Right lobe of liver (tissue), 6 donors: ENCODE measurements at places on chromosomes 4 and X.

GRCh38 chr4:89491761-89492160, 184.2 kb upstream of the GPRIN3 start:
- H3K27me3 ChIP-seq, result no peaks in the 10 kb centered on the region
- DNase-seq, result no peak
- H3K4me3 ChIP-seq, result no peak overlapping the region
- H3K36me3 ChIP-seq, result no peaks in the 10 kb centered on the region

GRCh38 chr4:23680671-23681518, 209.0 kb downstream of the PPARGC1A start:
- DNase-seq, result no peak
- no peak overlapping the region for H3K27ac ChIP-seq
- H3K4me3 ChIP-seq, result no peak overlapping the region
- no peaks in the 10 kb centered on the region for H3K4me1 ChIP-seq
- H3K27me3 ChIP-seq, result no peaks in the 10 kb centered on the region

DNA sequence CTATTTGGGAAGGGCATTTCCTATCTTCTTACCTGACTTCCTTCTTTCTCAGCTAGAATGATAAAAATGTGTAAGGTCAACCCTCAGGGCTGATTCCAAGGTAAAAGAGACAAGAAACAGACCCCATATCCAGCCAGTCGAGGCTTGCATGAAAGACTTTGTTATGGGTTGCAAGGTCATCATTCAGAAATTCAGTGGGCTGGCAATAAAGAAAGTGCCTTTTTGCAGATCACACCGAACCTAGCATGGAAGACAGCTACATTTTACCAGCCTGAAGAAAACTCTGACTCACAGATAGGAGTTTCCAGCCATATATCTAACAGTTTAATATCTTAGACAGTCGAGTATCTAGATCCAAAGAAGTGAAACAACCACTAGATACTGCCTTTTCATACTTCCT, 87.4 kb downstream of the PDGFC start:
- H3K27ac ChIP-seq, result no peak overlapping the region
- no peak for DNase-seq
- no peaks in the 10 kb centered on the region for H3K36me3 ChIP-seq
- H3K4me3 ChIP-seq, result no peak overlapping the region
- H3K27me3 ChIP-seq, result no peaks in the 10 kb centered on the region

- H3K27ac ChIP-seq, result peak overlapping the region; percentile 80
- DNase-seq, result peak; percentile 69
- no peaks in the 10 kb centered on the region for H3K27me3 ChIP-seq
- H3K36me3 ChIP-seq, result no peaks in the 10 kb centered on the region
These were observed 750 bp downstream of the TMEM129 start for GRCh38 chr4:1720163-1720983.

- H3K27me3 ChIP-seq, result no peaks in the 10 kb centered on the region
- H3K4me1 ChIP-seq, result no peaks in the 10 kb centered on the region
- H3K36me3 ChIP-seq, result no peaks in the 10 kb centered on the region
- H3K4me3 ChIP-seq, result no peak overlapping the region
- DNase-seq, result no peak
- no peak overlapping the region for H3K27ac ChIP-seq
These were observed 46.6 kb upstream of the HS6ST2 start for GRCh38 chrX:133005042-133005441.

DNA sequence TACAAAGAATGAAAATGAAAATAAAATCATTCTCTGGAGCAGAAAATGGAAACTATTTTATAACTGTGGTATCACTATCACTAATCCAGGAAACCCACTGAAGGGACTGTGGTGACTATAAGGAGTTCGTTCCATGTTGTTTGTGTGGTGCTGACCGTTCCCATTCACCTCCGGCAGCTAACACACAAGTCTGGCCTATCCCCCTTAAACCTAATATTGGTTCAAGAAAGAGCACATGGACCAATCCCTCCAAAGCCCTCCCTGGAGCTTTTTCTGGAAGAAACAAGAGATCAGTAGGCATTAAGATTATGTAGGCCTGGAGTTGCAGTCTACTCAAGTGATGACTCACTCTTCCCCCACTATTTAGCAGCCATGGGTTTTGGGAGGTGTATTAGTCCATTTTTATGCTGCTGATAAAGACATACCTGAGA, 25.9 kb upstream of the FAM241A start:
- no peaks in the 10 kb centered on the region for H3K36me3 ChIP-seq
- DNase-seq, result no peak
- H3K4me3 ChIP-seq, result no peak overlapping the region
- H3K4me1 ChIP-seq, result no peaks in the 10 kb centered on the region

- DNase-seq, result no peak
- no peak overlapping the region for H3K4me3 ChIP-seq
- H3K36me3 ChIP-seq, result no peaks in the 10 kb centered on the region
- peaks cover 6% of the 10 kb centered on the region for H3K4me1 ChIP-seq
These were observed 116.8 kb upstream of the SHISA3 start for GRCh38 chr4:42280327-42281095.

- peak; percentile 62 for DNase-seq
- H3K36me3 ChIP-seq, result no peaks in the 10 kb centered on the region
- H3K27me3 ChIP-seq, result no peaks in the 10 kb centered on the region
- H3K27ac ChIP-seq, result peak overlapping the region; percentile 98
These were observed 578 bp downstream of the CHIC2 start for GRCh38 chr4:54063737-54064316.

DNA sequence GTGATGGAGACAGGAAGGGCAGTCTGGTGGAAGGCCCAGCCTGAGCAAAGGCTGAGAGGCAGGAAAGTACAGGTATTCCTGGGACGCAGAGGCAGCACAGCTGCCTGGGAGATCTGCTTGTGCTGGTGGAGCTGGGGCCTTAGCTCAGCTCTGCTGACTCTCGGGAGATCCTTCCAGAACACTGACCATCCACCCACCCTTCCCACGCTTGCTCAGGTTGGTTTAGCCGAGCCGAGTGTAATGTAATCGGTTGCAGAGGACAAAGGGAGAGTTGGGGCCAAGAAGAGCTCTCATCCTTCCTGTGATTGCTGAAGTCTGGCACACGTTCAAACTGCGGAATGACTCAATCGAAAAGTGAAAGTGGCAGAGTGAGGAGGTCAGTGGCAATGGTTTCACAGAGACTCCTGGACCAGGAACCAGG, 43.1 kb upstream of the GPR78 start:
- no peaks in the 10 kb centered on the region for H3K4me1 ChIP-seq
- no peaks in the 10 kb centered on the region for H3K27me3 ChIP-seq
- no peak overlapping the region for H3K4me3 ChIP-seq
